Left cardiac atrium (tissue), 4 donors: ENCODE measurements at places on chromosomes 12 and 14. TPM values are rescaled to one million over a fixed set of nuclear protein-coding genes. Genes with fewer than 3 reads are reported as not detected.

Gene BATF
- 1.8 TPM for total RNA-seq

Gene DDX47
- total RNA-seq, result 29.7 TPM

Gene ORAI1
- total RNA-seq, result 12.9 TPM

Gene NELL2
- total RNA-seq, result 1.7 TPM

DNA sequence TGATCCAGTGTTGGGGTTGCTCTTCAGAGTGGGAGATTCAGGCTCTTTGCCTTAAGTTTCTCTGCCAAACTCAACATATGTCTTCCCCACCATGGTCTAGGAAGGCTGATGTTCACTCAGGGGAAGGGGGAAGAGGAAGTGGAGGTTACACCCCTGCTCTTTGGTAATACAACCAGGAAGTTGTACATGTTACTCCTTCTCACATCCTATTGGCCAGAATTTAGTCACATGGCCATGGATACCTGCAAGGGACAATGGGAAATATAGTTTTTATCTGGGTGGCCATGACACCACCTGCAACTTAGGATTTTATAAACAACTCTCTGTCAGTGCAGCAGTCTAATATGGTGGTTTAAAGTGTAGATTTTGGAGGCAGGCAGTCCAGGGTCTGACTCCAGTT, 150.9 kb downstream of the TBX5 start:
- DNase-seq, result no peak
